ENCODE measurements at places on chromosomes 12 and 14. TPM values are rescaled to one million over a fixed set of nuclear protein-coding genes. Genes with fewer than 3 reads are reported as not detected.

- no peak for DNase-seq
These were observed 35.8 kb upstream of the PRKAB1 start for GRCh38 chr12:119631930-119632678.

DNA sequence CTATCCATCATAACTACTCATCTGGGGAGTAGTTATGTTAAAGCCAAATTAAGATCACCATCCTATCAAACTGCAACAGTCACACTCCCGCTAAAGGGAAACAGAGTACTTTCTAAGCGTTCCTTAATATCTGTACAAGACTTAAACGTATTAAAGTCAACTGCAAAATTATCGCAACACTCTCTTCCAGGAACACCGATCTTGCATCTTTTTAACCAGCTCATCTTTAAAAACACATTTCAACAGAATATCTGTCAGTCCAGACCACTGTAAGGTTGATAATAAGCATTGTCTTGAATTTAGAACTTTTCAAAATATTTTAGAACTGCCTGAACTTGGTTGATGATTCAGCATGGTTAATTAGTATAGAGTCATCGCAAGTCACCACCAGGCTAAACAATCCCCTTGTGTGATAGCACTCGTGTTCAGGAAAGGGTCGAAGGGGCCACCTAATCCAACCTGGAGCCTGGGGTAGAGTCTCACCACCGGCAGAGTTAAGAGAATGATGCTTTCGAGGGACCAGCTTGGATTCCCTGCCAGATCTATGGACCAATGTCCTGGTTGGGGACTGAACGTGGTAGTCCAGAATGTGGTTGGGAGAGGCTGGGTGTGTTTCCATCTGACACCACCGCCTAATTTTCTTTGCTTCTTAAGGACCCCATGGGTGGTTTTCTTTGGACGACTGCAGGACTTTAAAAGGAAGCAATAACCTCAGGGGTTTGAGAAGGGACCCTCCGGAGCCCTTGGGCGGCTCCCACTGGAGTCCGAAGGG is 890 bp downstream of the SPTLC2 start:
- DNase-seq: no peak

- DNase-seq: no peak
These were observed 1048.2 kb downstream of the SLC16A7 start for GRCh38 chr12:60644076-60644475.

DNA sequence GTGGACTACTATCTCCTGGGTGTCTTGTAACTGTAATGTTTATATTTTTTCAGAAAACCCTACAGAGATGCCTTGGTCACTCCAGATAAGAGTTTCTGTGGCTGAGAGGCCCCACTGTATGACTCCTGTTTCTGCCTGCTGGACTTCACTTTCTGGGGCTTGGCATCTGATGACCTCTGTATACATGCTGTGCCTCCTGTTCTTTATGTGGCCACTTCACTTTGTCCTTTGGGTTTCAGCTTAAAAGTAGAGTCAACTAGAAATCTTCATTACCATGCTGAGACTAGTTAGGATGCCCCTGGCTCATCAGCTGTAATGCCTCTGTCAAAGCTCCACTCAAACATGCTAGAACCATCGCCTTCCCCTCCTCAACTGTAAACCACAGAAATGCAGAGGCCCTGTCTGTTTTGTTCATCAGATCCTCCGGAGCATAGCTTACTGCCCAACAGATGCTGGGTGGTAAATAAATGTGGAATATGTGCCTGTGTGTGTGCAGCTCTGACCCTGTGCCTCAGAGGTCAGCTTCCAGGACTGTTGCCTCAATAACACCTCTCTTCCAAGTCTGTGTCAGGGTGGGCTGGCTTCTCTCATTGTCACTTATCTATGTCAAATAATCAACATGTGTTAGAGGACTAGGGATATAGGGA is 25.5 kb downstream of the ZNF664 start:
- DNase-seq: no peak

- DNase-seq: peak; percentile 74
These were observed at the start of gene HOXC5 for GRCh38 chr12:54032627-54033100. Gene HOXC5, plus strand, starts transcription at chr12:54033050. Its CDS starts 73 bp downstream, at chr12:54033123.

The INHBE gene
- 1.3 TPM for total RNA-seq

The OVCH1 gene
- 0.02 TPM for total RNA-seq

Data from NCI-H460 (cell line).